Stimulated activated CD8-positive, alpha-beta memory T cell treated with anti-CD3 and anti-CD28 coated beads, Interleukin-4, amount 100 ng/mL, for 1 hour (primary cell): ENCODE measurements at places on chromosomes 12 and 14.

DNA sequence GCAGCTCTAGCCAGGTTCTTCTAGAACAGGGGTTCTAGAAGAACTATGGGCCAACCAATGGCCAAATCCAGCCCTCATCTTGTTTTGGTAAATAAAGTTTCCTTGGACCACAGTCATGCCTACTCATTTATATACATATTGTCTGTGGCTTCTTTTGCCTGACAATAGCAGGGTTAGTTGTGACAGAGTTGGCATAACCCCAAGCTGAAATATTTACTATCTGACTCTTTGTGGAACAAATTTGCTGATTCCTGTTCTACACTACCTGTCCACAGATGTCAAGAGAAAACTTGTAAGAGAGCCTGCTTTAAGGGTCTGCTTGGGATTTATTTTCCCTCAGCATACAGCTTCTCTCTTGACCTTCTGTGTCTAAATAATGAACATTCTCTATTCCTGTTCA is 289.0 kb downstream of the KSR2 start:
- DNase-seq: no peak

DNA sequence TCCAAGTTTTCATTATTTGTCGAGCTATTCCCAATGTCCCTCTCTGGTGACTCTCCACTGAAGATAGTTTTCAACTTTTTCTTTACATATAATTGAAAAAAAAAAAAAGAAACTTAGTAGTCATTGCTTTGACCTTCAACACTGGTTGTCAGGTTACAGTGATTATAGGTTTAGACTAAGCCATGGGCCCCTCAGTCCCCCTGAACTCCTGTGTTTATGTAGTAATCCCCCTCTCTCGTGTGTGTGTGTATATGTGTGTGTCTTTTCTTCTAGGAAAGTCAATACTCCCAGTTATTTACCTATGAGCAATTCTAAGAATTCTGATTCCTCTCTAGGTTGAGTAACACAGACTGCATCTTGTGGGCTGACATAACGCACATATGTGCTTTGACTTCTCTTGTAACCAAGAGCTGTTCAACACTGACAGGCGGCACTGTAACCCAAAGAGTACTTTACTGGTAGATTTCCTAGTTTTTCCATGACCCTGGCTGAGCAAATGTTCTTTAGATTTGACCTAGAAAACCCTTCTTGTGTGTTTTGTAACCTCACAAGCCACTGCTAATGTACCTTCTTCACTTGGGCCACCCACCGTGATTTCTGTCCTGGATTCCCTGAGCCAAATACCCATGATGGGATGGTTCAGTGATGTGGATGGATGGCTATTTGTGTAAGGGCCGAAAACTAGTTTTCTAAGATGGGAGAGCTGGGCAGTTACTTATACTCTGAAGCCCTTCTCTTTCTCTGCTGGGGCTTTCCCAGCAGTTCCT is 15.0 kb upstream of the MANSC4 start:
- no peak for DNase-seq

DNA sequence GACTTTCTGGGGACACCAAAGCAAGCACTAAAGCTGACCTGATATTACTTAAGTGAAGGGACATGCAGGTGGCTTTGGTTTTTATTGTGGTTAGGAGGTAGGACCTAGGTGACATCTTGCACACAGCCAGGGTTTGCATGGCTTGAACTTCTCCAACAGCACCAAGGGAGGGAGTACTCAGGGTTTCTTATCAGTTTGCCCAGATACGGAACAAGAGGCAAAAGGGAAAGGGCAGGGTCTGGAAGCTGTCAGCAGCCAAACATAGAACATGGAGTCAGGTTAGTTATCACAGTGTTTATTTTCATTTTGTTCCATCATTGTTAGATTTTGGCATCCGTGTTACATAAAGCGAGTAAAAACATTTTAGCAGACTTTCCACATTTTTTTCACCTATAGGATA is 186.3 kb upstream of the CLEC14A start:
- no peak for DNase-seq

- no peak for DNase-seq
These were observed 262.6 kb upstream of the SFSWAP start for GRCh38 chr12:131448254-131448795.

DNA sequence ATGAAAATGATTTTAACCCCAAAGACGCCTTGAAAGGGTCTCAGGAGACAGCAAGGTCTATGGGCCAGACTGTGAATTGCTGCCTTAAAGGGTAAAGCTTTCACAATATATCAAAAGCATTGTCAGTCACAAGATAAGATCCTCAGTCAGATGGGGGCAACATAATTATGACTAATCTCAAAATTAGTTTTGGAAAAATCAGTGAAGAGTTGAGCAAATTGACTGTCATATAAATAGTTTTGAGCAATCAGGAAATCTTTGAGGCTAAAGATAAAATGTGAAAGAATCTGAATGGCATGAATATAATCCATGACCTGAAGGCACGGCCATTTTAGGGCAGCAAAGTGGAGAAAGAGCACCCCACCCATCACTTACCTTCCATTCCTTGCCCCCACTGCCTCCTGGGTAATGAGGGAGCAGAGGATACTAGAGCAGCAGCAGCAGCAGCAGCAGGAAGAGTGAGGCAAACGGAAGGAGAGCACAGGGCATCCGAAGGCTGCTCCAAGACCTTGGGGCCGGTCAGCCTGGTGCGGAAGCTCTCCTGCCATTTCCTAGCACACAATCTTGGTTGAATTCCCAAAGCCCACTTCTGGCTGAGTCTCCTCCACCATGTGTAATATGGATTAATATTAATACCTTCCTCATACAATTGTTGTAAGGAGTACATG is 7.0 kb downstream of the STON2 start:
- no peak for DNase-seq

DNA sequence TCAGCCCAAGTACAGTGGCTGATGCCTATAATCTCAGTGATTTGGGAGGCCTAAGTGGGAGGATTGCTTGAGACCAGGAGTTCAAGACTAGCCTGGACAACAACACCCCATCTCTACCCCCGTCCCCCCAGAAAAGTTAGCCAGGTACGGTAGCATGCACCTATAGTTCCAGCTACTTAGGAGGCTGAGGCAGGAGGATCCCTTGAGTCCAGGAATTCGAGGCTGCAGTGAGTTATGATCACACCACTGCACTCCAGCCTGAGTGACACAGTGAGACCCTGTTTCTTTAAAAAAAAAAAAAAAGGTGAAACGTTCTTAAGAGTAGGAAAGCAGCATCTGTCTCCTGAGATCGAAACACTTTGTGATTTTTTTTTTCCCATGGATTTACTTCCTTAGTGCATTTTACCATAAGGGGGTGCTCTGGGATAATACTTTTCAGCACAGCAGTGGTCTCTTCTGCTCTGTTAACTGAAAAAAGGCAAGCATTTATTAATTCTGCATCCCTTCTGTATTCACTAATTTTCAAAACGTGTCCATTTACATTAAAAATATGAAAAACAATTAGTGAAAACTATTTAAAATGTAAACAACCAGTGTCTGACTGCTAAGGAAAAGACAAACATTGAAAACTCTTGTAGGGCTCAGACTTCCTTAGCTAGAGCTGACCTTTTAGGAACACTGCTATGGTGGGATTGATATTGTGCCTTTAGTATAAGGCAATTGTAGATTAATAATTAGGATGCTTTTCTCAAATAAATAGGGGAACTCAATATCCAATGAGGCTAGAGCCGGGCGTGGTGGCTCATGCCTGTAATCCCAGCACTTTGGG is 31.2 kb upstream of the USP44 start:
- no peak for DNase-seq

GRCh38 chr14:34721129-34721528 is 6.7 kb upstream of the CFL2 start:
- DNase-seq: no peak

- no peak for DNase-seq
These were observed 427.7 kb downstream of the FUT8 start for GRCh38 chr14:65840118-65840751.

- no peak for DNase-seq
These were observed 116.4 kb downstream of the PRICKLE1 start for GRCh38 chr12:42473130-42473529.

GRCh38 chr12:47821346-47821706 is 1.6 kb upstream of the HDAC7 start:
- DNase-seq: no peak

DNA sequence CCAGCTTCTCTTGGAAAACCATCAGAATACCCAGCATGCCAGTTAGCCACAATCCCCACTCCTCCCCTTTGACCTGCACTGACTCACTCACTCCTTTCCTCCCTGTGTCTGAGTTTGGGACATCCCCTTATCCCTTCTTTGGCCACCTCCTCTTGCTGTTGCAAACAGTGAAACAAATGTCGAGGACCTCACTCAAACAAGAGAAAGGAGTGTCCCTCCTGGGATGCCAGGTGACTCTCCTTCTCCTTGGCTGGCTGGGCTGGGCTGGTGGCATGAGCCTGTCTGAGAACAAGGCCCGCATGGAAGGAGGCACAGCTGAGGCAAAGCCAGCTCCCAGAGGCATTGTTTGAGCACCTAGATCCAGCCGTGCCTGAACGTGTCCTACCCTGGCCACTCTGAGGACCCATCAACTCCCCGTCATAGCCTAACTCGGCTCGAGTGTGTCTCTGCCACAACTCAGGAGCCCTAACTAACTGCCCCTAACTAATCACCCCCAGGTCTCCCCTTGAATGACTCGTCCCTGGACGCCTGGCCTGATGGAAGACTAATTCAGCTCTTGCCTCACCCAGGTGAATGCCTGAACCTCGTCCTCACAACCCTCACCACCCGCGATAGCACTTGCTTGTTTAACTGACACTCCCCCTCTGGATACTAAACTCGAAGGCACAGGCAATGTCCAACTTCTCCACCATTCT is 43.0 kb downstream of the NCOR2 start:
- DNase-seq: no peak

DNA sequence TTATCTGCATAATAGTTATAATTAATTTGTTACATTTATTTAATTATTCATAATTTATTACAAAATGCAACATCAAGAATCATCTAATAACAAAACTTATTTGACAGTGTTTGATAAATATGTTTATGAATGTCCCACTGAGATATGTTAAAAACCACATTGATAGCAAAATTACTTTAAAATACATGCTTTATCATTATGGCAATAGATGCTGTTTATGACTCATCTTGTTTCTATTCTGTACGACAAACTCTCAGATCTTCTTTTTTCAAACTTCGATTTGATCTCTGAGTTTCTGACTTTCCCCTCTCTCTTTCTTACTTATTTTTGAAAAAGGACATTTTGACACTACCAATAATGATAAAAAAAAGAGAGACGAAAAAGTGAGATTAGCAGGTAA is 56.8 kb upstream of the LRRK2 start:
- DNase-seq: no peak

DNA sequence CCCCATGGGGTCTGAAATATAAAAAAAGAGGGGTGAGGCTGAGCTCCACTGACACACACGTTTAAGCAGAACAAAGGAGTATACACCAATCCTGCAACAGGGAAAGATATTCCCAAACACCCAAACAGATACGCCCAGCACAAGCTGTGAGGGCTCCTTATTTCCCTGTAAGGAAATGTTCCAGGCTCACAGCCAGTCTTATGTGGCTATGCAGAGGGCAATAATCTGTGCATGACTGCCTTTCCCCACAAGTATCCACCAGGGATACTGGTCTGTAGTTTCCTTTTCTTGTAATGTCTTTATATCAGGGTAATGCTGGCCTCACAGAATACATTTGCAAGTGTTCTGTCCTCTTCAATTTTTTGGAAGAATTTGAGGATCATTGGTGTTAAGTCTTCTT is 141.7 kb upstream of the DAAM1 start:
- no peak for DNase-seq

DNA sequence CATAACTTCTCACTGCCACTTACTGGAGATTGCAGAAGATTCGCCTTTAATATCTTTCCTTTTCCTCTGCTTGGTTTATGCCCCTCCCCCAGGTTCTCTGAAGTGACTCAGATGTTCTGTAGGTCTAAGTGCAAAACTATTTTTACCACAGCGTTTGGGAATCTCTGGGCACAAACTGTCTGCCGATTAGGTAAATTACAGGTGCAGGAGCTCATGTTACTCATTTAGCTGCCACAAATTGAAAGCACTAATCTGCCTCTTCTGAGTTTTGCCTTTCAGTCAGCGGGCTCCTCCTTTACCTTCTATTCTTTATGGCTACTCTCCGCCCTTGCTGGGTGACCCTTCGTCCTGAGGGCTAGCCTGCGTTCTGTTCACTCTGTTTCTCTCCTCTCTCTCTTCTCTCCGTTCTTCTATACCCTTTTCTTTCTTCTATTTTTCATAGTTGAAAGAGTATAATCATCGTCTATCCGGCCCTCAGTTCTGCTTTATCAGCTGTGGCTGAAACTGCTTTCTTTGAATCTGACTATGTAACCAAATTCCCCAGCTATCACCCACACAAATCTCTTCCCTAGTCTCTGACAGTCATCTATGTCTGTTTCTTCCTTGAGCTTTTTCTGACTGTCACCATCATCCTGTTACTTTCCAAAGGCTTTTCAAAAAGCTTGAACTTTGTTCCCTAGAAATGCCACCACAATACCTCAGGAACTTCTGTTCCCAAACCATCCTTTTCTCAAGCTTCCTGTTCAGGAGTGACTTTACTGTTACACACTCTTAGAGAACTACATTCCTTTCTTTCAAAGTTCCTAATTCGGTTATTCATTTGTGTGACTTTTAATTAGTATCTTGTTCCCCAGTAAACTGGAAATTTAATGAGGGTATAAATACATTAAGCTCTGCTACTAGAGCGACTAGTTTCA is 4.3 kb upstream of the MYF6 start:
- no peak for DNase-seq

- DNase-seq: no peak
These were observed 520 bp downstream of the CSRP2 start for GRCh38 chr12:76878099-76878898.

- no peak for DNase-seq
These were observed 977.5 kb upstream of the LRFN5 start for GRCh38 chr14:40629144-40629543.

- no peak for DNase-seq
These were observed 169.3 kb downstream of the EMP1 start for GRCh38 chr12:13365748-13366366.
